ENCODE measurements at places on chromosomes 6 and 20.

- DNase-seq: no peak
These were observed 89.9 kb upstream of the AKIRIN2 start for GRCh38 chr6:87791982-87792381.

DNA sequence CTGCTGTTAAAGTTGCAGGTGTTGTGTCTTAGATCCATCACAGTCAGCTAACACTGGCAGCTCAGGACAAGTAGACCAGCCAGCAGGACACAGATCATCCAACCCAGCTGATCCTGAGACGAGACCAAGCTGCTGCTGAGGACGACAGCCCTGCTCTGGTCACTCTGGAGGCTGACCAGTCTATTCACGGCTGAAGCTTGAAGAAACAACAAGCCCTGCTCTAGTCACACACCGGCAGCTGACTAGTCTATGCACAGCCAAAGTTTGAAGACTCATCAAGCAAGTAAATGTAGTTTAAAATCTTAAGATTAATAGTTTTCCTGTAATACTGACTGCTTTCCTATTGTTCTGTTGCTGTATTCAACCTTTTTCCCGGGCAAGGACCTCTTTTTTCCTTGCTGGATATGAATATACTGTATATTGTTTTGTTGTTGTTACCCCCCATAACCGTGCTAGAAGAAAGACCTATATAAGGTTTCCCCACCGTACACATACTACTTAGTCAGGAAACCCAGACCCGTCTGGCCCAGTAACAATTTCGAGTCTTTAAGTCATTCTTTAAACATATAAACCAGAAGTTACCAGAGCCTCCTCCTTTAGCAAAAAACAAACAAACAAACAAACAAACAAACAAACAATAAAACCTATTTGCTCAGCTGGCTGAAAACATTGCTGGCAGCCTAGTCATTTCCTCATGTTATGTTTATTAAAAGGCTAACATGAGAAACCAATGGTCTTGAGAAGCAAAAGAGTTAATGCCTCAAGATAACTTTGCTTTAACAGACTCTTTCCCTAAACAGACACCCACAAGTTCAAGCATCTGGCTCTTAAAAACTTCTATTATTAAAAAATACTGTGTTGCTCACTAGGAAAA is 16.7 kb upstream of the GSTA3 start:
- no peak for DNase-seq

DNA sequence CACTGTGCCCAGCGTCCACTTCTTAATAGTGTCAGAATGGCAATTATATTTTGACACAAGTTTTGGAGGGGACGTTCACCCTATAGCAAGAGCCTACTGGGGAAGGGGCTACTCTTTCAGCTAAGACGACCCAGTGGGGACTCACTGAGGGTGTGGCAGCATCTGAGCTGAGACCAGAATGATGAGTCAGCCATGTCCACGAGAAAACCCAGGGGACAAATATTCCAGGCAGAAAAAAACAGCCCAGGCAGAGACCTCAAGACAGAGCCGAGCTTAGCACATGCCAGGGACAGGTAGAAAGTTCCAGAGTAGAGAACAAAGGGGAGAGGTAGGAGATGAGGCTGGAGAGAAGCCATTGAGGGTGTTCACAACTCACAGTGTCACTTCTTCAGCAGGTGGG is 11.2 kb downstream of the CNBD2 start:
- DNase-seq: no peak

DNA sequence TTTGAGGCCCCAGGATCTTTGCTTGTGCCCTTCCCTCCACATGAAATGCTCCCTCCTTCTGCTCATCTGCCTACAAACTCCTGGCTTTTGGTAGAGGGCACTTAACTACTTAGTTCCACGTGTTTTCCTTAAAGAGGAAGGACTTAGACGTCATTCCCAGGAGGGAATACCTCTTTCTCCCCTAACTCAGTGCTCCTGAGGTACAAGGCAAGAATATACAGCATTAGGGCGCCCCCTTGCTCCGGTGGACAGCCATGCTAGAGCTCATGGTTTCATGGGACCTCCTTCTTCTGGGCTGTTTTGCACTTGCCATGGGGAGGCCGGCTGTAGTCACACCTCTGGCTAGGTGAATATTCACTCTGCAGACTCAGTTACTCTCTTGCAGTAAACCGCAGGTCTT is 93.8 kb upstream of the LY86 start:
- DNase-seq: no peak

DNA sequence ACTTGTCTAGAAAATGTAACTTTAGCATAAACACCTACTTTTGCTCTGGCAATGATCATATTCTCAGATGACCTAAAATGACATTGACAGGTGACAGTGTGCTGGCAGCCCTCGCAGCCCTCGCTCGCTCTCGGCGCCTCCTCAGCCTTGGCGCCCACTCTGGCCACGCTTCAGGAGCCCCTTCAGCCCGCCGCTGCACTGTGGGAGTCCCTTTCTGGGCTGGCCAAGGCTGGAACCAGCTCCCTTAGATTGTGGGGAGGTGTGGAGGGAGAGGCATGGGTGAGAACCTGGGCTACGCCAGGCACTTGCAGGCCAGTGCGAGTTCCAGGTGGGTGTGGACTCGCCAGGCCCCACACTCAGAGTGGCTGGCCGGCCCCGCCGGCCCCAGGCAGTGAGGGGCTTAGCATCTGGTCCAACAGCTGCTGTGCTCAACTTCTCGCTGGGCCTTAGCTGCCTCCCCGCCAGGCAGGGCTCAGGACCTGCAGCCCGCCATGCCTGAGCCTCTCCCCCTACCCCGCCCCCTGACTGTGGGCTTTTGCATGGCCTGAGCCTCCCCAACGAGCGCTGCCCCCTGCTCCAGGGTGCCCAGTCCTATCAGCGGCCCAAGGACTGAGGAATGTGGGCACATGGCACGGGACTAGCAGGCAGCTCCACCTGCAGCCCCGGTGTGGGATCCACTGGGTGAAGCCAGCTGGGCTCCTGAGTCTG is 17.2 kb downstream of the GSTA1 start:
- no peak for DNase-seq

GRCh38 chr6:133809406-133809805 is 79.5 kb upstream of the TCF21 start:
- no peak for DNase-seq

GRCh38 chr20:7505835-7506221 is 434.4 kb downstream of the HAO1 start:
- no peak for DNase-seq

DNA sequence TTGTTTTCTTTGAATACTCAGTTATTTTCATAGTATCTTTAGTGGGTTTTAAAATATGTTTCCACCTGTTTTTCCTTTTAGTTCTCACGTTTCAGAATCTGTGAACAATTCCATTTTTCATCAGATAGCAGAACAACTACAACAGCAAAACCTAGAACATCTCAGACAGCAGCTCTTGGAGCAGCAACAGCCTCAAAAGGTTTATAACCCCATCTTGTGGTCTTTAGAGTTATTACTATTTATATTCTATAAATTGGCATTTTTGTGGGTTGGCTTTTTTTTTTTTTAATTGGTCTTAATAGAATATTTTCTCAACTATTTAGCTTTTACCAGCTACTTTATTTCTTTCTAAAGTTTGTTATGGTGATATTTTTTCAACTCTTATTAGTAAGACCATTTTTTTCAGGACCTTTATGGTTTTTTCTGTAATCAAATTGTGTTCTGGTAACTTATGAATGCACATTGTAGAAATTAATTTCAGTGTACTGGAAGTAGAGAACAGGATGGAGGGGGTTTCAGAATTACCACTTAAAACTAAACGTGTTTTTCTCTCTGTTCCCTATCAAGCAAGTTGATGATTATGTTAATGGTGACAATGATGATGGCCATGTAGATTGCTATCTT is 72.2 kb downstream of the SCAF8 start:
- no peak for DNase-seq

DNA sequence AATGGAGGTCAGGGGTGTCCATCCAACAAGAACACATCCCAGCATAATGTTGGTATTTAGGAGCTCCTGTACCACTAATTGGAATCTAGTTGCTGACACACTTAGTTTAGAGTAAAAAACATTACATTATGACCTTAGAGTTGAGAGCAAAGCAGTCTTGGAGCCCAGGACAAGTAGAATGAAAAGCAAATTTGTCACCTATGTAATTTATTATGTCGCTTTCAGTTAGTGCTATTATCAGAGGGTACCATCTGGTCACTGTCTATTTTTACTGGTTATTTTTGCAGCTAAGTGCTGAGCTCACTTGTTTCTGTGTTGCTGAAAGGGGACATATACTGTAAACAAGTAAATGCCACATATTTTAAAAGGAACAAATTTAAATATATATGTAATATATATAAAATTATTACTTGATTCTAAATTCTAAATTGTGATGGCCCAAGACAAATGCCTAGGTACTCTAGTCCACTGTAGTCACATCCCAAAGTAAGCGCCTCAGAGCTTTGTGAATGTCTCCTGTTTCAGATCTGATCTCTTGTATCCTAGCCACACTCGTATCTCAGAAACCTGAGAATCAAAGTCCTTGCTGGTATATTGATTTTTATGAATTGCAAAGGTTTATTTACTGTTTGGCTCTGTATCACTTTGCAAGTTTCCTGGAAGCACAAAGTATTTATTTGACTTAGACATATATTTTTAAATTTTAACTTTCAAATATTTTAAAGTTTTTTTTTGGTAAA is 148.6 kb upstream of the MAN1A1 start:
- no peak for DNase-seq

DNA sequence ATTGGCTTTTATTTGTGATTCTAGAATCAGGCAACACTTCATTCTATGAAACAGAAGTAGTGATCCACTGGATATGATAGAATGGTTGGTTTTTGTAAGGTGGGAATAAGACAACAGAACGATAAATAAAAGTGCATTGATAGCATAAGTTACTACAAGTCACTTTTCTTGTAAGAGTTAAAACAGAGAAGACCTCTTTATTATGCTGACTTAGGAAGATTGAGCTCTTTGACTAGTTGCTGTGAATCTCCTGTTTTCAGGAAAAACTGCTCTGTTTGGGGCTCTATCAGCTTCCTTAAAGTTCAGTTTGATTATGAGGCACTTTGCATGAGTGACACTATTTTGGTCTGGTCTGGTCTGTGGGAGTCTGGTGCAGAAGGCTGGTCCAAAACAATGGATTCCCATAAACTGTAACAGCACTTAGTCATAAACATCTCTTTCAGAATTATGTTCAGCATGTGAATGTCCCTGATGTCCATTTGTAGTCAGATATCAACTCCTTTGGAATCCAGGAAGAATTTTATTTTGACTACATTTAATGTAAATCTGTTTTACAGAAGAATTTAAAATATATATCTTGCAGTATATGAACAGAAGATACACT is 35.0 kb upstream of the DSE start:
- no peak for DNase-seq

GRCh38 chr6:40539853-40540252 is 47.3 kb downstream of the LRFN2 start:
- DNase-seq: no peak

Data from NCI-H1048 (cell line).